ENCODE measurements at places on chromosomes 11 and 22. TPM values are rescaled to one million over a fixed set of nuclear protein-coding genes. Genes with fewer than 3 reads are reported as not detected.

OR51E2 gene
- not detected for total RNA-seq

C11orf42 gene
- not detected for total RNA-seq

BTBD18 gene
- total RNA-seq = not detected

APOA4 gene
- not detected for total RNA-seq

F2 gene
- total RNA-seq = not detected
